ENCODE measurements at places on chromosomes 13 and 19.

- no peak for DNase-seq
Observed at GRCh38 chr19:43575955-43576878, 616 bp downstream of the PINLYP start.

DNA sequence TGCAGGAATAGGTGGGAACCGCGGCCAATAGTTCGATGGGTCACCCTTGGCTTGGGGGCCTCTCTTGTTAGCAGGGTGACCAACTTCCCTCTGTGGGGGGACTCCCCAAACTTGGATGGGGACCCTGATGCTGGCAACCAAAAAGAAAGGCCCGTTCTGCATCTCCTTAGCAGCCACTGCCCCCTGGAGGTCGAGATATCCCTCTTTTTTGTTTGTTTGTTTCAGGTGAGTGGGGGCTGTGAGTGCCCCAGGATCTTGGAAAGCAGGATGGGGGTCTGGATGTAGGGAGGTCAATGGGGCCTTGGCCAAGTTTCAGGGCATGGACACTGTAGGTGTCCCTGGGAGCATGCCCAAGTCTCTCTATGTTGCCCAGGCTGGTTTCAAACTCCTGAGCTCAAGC lies 7.7 kb upstream of the CRTC1 start:
- no peak for DNase-seq

DNA sequence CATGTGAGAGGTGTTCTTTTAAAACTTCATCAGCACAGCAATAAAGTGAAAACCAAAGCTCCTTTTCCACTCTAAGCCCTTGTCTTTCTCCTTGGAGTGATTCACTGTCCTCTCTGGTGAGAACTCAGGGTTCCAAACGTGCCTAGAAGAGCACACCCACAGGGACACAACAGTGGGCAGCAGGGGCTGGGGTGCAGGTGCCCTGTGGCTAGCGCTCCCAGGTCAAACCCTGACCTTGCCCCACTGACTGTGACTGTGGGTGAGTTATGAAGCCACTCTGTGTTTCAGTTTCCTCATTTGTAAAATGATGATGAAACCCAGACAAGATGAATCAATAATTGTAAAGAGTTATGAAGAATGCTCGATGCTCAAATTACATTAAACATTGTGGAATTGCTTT lies 37.6 kb upstream of the IGFL1 start:
- no peak for DNase-seq

- peak; percentile 75 for DNase-seq
Observed at GRCh38 chr13:110430391-110431336, 123.6 kb downstream of the COL4A2 start.

- DNase-seq: no peak
Observed at GRCh38 chr13:112071723-112072533, 5.0 kb downstream of the SOX1 start.

DNA sequence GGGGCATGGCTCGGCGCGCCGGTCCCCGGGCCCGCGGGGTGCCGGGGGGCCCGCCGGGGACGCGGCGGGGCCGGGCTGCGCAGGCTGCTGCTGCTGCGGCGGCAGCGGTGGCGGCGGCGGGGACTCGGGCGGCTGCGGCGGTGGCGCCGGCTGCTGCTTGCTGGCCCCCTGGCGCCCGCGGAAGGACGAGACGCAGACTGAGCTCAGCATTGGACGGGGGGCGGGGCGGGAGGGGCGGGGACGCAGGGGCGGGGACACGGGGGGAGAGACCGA lies 368 bp downstream of the KCNC3 start:
- no peak for DNase-seq

DNA sequence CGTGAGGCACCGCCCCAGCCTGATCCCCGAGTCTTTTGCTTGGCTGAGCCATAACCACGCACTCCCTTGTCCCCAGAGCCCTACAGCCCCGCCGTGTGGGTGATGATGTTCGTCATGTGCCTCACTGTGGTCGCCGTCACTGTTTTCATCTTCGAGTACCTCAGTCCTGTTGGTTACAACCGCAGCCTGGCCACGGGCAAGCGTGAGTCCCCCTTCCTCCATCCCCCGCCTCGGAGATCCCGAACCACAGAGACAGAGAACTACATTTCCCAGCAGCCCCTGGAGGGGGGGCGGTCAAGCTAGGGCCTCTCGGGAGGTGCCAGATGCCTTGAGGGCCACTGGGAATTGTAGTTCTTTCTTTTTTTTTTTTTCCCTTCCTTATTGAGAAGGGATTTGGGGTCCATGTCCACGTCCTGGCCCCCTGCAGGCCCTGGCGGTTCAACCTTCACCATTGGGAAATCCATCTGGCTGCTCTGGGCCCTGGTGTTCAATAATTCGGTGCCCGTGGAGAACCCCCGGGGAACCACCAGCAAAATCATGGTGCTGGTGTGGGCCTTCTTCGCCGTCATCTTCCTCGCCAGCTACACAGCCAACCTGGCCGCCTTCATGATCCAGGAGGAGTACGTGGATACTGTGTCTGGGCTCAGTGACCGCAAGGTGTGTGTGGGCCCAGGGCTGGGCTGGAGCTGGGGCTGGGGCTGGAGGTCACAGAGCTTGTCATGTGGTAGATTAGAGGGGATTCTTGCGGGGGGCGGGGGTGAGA lies 25.9 kb downstream of the GRIN2D start:
- DNase-seq: no peak

DNA sequence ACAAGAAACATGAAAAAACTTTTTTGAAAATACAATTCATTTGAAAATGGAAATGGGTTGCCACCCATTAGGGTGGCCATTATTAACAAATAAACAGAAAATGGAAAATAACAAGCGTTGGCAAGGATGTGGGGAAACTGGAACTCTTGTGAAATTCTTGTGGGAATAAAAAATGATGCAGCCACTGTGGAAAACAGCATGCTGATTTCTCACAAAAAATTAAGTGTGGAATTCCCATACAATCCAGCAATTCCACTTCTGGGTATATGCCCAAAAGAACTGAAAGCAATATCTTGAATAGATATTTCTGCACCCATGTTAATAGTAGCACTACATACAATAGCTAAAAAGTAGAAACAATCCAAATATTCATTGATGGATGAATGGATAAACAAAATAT lies 165.2 kb downstream of the DCLK1 start:
- DNase-seq: no peak

DNA sequence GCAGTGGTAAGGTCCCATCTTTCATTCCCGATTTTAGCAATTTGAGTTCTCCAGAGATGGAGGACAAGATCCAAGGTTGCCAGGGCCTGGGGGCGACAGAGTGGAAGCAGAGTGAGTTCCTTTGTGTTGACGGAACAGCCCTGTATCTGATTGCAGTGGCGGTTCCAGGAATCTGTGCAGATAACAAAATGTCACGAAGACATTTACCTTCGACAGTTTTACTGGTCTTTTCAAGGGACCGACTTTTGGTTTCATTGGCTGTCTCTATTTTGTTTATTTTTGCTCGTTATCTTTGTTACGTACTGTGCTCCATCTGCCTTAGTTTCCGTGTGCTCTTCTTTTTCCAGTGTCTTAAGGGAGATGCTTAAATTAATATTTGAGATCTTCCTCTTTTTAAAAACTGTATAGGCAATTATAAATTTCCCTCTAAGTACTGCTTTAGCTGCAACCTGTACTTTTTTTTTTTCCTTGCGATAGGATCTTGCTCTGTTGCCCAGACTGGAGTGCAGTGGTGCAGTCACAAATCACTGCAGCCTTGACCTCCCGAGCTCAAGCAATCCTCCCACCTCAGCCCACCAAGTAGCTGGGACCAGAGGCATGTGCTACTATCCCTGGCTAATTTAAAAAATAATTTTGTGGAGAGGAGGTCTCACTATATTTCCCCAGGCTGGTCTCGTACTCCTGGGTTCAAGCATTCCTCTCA lies 23.2 kb downstream of the KDM4B start:
- no peak for DNase-seq

DNA sequence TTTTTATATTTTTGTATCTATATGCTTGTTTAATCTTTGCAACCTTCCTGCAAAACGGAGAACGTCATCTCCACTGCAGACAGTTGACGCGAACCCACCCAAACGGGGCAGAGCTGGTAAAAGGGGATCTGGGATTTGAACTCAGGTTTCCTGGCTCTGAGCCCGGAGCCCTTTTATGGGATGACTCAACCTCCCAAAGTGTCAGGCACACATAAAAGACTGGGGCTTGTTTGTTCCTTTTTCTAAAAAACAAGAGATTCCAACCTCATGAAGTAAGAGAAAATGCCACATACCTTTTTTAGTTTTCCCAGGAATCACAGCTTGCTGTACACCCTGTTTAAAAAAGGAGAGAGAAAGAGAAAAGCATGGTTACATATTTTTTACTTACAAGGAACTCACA lies 78.9 kb downstream of the GADD45B start:
- DNase-seq: no peak

DNA sequence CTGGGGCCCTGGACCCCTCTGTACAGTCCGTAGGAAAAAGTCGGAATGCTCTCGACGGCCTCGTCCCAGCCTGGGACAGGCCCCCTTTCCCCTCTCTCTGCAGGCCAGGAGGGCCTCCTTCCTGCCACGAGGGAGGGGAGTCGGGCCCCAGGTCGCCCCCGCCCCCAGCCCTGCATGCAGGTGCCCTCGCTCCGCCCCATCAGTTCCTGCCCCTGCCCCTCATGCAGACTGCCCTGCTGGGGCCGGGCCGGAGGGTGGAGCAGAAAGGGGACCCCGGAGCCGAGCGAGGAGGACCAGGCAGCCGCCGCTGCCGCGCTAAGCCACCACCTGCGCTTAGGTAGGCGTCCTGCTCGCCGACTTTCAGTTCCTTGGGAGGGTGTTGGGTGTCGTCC lies 7.3 kb downstream of the LYL1 start:
- no peak for DNase-seq

DNA sequence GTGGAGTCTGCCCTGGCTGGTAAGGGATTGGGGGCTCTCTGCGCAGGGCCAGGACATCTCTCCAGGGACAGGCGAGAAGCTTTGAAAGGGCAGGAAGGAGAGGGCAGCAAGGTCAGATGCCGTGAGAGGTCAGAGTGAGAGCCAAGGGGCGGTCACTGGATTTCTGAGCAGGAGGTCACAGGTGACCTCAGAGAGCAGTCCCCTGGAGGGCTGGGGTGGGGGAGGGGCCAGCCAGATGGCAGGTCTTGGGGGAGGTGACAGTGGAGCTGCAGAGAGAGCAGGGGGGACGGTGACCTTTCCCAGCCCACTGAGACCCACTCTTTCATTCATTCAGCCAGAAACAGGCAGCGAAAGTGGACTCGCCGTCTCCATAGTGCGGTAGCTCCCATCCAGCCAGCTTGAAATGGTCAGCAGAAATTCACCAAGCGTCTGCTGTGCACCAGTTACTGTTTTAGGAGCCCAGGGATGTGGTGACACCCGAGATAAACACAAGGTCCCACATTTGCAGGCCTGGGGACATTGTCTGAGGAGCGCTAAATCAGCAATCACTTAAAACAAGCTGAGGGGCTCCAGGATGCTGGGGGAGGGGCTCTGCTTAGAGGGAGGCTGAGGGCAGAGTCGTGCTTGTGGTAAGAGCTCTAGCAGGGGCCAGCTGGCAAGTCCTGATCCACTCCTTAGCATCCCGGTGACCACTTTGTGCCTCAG lies 10.2 kb downstream of the CARM1 start:
- no peak for DNase-seq

- no peak for DNase-seq
Observed at GRCh38 chr19:6596621-6597020, 5.7 kb upstream of the CD70 start.

GRCh38 chr13:24068472-24068871 lies 92.0 kb upstream of the SPATA13 start:
- no peak for DNase-seq

DNA sequence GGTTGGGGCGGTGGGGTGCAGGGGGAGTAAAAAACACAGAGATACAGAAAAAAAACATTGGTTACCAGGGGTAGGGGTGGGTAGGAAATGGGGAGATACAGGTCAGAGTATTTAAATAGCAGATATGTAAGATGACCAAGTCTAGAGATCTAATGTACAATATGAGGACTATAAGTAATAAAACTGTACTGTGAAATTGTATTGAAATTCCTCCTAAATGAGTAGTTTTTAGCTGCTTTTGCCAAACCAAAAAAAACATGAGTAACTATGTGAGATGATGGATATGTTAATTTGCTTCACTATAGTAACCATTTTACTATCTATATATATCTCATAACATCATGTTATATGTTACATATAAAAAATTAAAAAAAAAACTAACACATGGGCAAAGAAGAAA lies 29.6 kb downstream of the VWA8 start:
- DNase-seq: no peak
